ENCODE measurements at places on chromosomes 12 and 14.

- peak; percentile 79 for DNase-seq
Measured at GRCh38 chr14:94001501-94002396, 4.6 kb downstream of the CCDC197 start.

- DNase-seq: no peak
Measured at GRCh38 chr14:29805415-29806123, 122.1 kb downstream of the PRKD1 start.

DNA sequence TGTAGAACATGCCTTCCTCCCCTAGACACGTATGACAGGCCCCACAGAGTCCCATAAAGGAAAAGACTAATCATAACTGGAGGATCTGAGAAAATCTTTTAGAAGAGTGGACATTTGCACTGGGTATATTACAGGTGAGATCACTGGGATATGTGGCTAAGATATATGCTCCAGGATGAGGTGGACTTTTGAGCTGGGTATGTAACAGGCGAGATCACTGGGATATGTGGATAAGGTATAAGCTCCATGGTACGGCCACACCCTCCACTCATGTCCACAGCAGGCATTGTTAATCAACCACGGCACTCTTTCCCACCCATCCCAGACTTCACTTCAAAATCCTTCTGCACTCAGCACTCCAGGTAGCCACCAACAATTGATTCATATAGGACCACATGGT is 34.1 kb downstream of the CLMN start:
- no peak for DNase-seq

DNA sequence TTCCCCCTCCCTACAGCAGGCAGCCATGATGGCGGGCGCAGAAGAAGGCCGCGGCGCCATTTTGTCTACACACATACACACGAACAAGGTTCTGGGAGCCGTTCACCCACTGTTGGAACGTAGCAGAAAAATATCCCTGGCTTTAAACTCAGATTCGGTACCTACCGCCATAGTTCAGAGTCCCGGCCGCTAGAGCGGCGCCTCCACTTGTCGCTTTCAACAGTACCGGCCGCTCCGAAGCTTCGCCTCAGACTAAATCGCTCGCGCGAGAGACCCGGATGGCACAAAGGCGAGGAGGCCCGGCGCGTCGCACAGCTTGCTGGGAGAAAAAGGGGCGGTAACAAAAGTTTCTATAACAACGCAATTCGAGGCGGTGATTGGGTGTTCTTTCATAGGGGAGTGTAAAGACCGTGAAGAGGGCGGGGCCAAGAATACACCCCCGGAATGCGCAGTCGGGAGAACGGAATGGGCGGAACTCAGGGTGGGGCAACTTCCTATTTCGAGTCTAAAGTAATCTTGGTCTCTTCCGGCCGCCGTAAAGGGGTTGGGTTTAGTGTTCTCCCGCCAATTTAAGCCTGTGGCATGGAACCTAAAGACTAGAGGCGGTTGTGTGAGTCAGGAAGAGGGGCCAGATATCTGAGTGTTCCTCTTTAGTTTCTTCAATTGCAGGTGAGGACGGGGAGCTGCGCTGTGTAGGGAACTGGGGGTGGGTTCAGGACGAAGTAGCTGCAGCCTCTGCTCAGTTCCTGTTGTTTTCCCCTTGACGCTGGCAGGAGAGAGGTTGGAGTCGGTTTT is at the start of the genes KNTC1 and RSRC2:
Gene KNTC1, plus strand, starts transcription at position 567 of the 795 bp plus-strand sequence. CDS start 2,815 bp downstream, outside the sequence.
Gene RSRC2, minus strand, starts transcription at position 254 of the 795 bp plus-strand sequence. Its CDS starts 83 bp downstream, at position 171.
- DNase-seq: peak; percentile 99

DNA sequence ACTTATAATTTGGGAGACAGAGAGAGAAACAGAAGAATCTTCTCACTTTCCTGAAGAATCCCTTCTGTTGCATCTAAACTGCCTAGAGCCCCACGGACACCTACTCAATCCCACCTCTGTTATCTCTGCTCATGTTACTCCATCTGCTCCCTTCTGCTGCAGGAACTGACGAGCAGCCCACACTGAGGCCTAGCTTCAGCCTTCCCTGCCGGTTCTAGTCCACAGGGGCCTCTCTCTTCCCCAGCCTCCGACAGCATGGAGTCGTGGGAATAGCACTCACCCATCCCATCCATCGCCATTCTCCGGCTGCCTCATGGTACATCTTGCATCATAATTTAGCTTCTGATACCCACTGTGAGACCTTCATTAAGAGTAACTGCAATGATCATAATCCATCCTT is 4.0 kb downstream of the RAB15 start:
- DNase-seq: no peak

GRCh38 chr12:123270214-123271000 is 1.2 kb downstream of the CDK2AP1 start:
- peak; percentile 30 for DNase-seq

DNA sequence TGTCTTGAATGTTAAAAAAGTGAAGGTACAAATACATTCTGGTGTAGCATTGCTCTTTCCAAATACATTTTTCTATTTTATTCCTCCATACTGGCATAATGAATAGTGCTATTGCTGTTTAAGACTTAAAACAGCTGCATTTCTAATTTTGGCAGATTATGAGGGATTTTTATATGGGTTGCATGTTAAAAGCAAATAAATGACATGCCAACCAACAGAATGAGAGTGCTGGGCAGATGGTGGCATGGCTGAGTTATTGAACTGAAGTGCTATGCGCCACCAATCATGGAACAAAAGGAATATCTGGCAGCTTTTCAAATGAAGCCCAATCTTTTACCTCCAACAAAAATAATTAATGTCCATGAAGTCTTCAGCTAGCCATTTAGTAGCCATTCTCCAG is 215.0 kb downstream of the PRKD1 start:
- DNase-seq: no peak

DNA sequence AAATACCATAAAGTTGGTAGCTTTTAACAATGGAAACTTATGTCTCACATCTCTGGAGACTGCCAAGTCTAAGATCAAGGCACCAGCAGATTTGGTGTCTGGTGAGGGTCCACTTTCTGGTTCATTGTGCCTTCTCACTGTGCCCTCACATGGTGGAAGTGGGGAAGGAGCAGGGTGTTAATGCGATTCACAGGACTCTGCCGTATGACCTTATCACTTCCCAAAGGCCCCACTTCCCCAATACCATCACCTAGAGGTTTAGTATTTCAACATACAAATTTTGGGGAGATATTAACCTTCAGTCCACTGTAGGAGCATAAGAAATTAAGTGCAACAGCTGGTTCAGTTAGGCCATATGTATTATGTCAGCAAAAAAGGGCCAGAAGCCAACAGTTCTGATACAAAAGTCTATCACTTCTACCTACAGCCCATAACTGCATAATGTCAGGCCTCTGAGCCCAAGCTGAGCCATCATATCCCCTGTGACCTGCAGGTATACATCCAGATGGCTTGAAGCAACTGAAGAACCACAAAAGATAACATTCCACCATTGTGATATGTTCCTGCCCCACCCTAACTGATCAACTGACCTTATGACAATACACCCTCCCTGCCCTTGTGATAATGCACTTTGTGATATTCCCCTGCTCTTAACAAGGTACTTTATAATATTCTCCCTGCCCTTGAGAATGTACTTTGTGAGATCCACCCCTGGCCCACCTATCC is 24.7 kb downstream of the DDHD1 start:
- DNase-seq: no peak

DNA sequence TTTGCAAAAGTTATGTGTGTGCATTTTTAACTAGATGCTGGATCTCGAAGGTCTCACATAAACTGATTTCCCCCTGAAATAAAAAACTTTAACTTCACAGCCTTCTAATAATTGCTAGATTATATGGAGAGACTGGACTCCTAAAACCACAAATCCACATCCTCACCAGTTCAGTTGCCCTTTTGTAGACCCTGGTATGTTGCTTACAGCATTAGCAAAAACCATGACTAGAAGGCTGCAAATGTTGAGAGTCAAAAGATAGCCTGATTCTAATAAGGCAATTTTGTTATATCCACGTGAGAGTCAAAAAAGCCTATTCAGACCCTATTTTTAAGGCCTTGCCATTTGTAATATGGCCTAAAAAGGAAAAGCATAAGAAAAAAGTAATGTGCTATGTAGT is 37.4 kb downstream of the RASSF8 start:
- no peak for DNase-seq

DNA sequence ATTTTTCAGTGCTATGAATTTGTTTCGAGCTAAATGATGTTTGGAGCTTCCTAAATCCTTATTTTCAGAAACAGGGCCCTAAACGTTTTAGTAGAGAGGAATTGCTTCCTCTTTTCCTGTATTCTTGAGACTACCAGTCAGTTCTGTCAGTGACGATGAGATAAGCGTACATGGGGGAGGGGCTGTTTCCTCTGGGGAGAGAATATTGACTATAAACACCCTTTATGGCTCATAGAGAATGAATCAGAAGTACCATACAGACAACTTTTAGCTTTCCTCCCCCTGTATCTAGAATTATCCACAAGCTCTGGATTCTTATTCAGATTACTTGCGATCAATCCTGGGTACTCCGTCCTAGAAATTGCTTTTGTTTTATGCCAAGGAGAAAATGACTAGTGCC is 5.1 kb downstream of the TBK1 start:
- DNase-seq: peak; percentile 89

- no peak for DNase-seq
Measured at GRCh38 chr14:59754256-59754655, 116.3 kb downstream of the RTN1 start.

DNA sequence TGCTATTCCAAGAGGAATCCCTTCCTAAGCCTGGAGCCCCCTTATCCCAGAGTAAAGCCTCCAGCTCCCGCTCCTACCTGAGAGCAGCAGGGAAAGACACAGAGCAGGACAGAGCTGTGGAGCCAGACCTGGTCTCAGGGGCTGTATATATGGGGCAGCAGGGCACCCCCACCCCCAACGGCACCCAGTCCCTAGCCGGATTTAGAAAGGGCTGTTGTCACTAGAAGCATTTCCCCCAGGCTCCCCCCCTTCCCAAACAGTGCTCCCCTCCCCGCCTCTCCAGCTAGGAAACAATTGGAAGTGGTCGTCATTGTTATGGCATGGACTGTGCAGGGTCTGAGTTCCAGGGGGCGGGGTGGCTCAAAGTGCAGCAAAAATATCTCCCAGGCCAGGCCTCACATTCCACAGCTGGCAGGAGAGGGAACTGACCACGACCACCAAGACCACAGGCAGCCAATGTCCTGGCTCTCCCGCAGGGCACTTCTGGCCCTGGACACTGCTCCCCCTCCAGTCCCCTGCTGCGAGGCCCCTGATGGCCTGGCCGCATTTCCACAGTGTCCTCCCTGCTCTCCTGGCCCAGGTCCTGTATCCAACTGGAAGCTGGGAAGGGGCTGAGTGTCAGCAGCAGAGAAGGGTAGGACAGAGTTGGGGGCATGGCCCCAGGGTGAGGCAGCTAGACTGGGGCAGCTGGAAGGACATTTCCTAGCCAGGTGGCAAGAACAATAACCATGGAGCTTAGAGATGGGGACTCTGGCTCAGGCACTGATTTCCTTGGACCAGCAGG is at the start of gene MYH7:
Gene MYH7, minus strand, starts transcription at position 118 of the 784 bp plus-strand sequence. CDS start 1,928 bp downstream, outside the sequence.
- DNase-seq: no peak

Measured in suppressor macrophage treated with lipopolysaccharide for 1 hour (primary cell).